ENCODE measurements at places on chromosomes 2 and 18. TPM values are rescaled to one million over a fixed set of nuclear protein-coding genes. Genes with fewer than 3 reads are reported as not detected.

Gene ANKRD36C
- total RNA-seq = 8.3 TPM

Gene ITPRIPL1
- 3.7 TPM for total RNA-seq

Gene TRIM43
- not detected for total RNA-seq

Gene TMX3
- total RNA-seq = 26.5 TPM

Gene C2orf80
- not detected for total RNA-seq

Gene DUSP28
- total RNA-seq = 3.4 TPM

Gene DNER
- 3.0 TPM for total RNA-seq

Gene THUMPD2
- 4.2 TPM for total RNA-seq

Gene PRKAG3
- total RNA-seq = not detected

Gene L3MBTL4
- total RNA-seq = under 0.01 TPM

Gene CPLX4
- not detected for total RNA-seq

Gene APCDD1
- 2.2 TPM for total RNA-seq

Gene GPR75
- 0.67 TPM for total RNA-seq

Gene TOGARAM2
- under 0.01 TPM for total RNA-seq

Gene COLEC11
- total RNA-seq = 0.50 TPM

Gene ECEL1
- not detected for total RNA-seq

Gene LRATD1
- 1.3 TPM for total RNA-seq

Gene SIX3
- not detected for total RNA-seq

Gene POTEI
- not detected for total RNA-seq

Gene TCF23
- not detected for total RNA-seq

Gene ZCCHC2
- total RNA-seq = 2.5 TPM

Gene SMIM21
- total RNA-seq = not detected

Gene POU3F3
- total RNA-seq = under 0.01 TPM

Measured in bronchus fibroblast of lung (primary cell).